ENCODE measurements at places on chromosomes 6 and 20.

DNA sequence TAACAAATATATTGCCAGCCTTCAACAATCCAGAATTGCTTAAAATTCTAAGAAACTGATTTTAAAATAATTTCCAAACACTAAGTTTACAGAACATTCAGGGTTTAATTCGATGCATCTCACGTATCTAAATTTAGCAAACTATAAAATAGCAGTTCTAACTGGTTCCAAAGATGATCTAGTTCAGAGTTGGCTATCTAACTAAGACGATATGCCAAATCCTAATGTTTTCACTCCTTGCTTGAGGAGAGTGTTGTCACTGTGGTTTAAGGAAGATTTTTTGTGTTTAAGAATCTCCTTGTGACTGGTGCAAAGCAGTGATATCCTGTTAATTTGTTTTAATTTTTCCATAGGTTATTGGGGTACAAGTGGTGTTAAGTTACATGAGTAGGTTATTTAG lies 311.5 kb upstream of the ID4 start:
- H3K4me1 ChIP-seq, result no peaks in the 10 kb centered on the region

DNA sequence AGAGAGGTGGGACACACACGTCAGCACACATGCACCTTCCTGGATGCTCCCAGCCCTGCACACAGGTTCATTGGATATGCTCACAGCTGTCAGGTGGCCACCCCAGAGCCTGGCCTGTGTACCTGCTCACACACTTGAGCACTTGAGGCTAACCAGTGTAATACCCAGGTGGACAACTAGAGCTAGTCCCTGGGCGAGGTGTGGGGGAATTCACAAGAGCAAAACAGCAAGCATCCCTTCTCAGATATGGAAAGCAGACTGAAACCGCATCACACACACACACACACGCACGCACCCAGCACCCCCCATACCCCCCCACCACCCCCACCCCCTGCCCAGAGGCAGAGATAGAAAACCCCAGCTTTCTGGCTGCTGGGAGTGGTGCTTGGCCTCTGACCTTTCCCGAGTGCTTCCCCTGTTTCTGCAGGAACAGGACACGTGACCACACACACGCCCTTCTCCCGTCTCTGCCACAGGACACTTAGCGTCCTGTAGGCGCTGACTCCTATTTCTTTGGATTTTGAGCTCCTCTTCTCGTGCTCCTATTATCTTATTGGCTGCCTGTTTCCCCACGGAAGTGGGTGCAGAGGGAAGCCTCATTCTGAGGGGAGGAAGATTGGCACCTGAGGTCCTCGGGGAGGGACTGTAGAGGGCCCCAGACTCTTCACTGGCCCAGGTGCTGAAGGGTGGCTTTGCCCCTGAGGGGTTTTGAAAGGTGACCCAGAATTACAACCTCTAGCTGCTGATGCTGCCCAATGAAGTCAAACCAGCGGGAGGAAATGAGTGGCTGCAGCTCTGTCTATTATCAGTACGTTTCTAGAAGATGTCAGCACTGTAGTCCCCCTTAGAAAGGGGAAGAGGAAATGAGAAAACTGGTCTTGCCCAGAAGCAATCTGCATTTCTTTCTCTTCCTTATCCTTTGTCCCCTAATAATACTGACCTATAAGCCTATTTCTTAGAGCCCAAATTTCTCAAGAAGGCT lies 65.8 kb downstream of the SYTL3 start:
- H3K27me3 ChIP-seq, result no peaks in the 10 kb centered on the region
- no peak overlapping the region for H3K27ac ChIP-seq
- DNase-seq, result no peak
- peaks cover 27% of the 10 kb centered on the region for H3K4me1 ChIP-seq

- no peaks in the 10 kb centered on the region for H3K36me3 ChIP-seq
- no peak for DNase-seq
- H3K27me3 ChIP-seq, result no peaks in the 10 kb centered on the region
- H3K27ac ChIP-seq, result no peak overlapping the region
Observed at GRCh38 chr20:32282461-32282860, 5.0 kb downstream of the KIF3B start.

DNA sequence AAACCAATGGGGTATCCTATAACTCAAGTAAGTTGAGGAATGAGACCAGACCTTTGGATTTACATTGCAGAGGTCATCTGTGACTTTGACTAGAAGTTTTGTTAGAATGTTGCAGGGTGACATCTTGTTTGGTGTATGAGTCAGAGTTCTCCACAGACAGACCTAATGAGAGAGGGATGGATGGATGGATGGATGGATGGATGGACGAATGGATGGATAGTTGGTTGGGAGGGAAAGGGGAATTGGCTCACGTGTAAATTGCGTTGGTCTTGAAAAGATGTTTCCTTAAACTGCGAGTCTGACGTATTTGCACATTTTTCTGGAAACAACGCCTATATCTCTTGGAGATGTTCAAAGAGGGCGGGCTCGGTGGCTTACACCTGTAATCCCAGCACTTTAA lies 1.0 kb upstream of the MTRES1 start:
- no peak overlapping the region for H3K27ac ChIP-seq
- H3K27me3 ChIP-seq, result no peaks in the 10 kb centered on the region
- no peaks in the 10 kb centered on the region for H3K36me3 ChIP-seq
- no peak overlapping the region for H3K4me3 ChIP-seq

- peaks cover 4% of the 10 kb centered on the region for H3K4me1 ChIP-seq
- no peak overlapping the region for H3K4me3 ChIP-seq
- DNase-seq, result no peak
Observed at GRCh38 chr6:148345176-148345575, 2.5 kb downstream of the SASH1 start.

- H3K4me3 ChIP-seq, result no peak overlapping the region
- H3K27ac ChIP-seq, result no peak overlapping the region
- H3K27me3 ChIP-seq, result no peaks in the 10 kb centered on the region
- DNase-seq, result no peak
- H3K36me3 ChIP-seq, result no peaks in the 10 kb centered on the region
Observed at GRCh38 chr6:11493974-11494373, 43.6 kb upstream of the TMEM170B start.

Measured in effector memory CD4-positive, alpha-beta T cell (primary cell).